ENCODE measurements at places on chromosomes 6 and 20.

DNA sequence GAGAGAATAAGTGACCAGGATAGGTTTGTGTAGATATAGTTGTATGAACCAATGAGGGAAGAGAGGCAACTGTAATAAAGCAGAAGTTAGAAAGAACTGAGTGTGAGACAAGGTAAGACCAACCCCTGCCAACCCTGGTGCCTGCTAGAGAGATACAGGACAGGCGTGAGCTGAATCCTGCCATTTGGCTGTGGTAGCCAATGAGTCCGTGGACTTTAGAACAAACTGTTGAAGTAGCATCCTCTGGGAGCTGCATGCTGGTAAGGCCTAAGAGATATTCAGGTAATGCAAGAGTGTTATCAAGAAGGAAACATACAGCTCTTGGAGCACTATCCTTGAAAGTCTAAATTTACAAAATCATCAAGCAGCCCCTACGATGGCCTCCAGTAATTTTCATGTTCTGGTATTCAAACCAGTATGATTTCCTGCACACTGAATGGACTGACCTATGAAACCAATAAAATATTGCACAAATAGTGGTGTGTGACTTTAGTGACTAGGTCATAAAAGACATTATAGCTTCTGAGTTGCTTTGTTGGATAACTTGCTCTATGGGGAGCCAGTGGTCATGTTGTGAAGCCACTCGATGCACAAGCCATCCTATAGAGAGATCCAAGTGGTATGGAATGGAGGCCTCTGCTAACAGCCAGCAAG, 24.0 kb downstream of the BTBD3 start:
- DNase-seq: no peak

- no peak for DNase-seq
Measured at GRCh38 chr6:6331393-6331792, 10.9 kb upstream of the F13A1 start.

DNA sequence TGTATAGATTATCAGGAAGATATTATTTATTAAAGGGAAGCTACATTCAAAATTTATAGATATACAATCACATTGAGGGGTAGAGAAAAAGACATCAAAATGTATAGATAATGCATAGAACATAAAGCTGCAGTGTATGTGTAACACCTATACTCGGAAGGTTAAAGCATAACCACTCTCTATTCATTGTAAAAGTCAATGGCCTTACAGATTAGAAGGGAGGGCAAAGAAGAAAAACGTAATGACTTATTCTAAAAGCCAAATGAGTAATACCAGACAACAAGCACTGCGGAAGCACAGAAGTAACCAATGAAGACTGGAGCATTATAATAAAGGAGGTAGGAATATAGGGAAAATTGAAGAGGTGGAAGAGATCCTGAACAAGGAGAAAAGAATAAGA, 11.3 kb downstream of the HBS1L start:
- peak; percentile 34 for DNase-seq

DNA sequence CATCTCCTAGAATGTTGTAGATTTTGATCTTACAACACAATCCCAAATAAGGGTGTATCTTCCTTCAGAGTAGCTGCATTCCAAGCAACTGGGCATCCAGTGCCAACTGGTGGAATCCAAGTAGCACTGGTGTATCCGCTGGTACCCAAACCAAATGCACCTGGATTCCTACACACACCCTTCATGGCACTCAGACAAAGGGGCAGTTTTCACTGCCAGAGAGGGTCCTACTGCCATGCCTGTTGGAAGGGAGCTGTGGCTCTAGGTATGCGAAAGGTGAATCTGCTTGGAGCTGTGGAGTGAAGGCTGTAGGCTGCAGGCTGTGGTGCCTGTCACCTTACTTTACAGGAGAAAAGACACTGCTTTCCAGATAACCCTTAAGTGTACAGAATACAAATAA, 17.0 kb upstream of the CLDN20 start:
- DNase-seq: no peak

GRCh38 chr6:114024746-114025145, 53.8 kb upstream of the HDAC2 start:
- no peak for DNase-seq

DNA sequence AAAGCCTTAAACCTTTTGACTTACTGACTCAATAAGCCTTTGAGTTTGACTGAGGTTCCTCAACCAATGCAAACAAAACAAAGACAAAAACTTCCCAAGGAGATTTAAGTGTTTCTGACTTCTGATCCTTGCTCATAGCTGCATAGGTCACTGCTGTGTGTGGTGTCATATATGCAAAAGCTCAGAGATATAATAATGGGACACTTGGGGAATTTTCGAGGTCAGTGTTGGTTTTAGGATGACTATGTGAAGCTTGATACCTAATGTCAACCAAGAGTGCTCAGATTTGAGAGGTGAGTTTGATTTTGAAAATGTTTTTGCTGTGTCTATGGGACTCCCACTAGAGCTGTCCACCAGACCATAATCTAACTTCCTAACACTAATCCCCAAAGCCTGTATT, 26.2 kb downstream of the ZKSCAN8 start:
- no peak for DNase-seq

- DNase-seq: no peak
Measured at GRCh38 chr20:2729791-2730190, 37.2 kb downstream of the EBF4 start.

GRCh38 chr20:44166008-44166407, 21.0 kb downstream of the JPH2 start:
- no peak for DNase-seq

- DNase-seq: peak; percentile 4
Measured at GRCh38 chr6:49551078-49551865, 804 bp downstream of the C6orf141 start.

- DNase-seq: no peak
Measured at GRCh38 chr20:36337886-36338285, 31.7 kb downstream of the DLGAP4 start.

DNA sequence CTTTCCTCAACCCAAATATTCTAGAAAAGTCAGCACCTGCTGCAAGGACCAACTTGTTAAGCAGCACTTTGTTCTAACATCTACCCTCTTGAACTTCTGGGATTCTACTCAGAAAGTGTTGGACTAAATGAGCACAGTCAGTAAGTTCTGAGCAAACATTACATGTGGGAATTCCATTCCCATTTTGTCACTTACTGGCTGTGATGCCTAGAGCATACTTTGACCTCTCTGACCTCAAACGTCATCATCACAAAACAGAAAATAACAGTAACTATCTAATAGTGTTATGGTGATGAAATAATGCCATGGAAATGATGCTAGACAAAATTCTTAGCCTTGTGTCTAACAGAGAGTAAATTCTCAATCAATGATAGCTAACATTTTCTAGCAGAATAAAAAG, 829.4 kb downstream of the EPHA7 start:
- DNase-seq: no peak

- DNase-seq: no peak
Measured at GRCh38 chr6:14957355-14958059, 288.4 kb upstream of the JARID2 start.

DNA sequence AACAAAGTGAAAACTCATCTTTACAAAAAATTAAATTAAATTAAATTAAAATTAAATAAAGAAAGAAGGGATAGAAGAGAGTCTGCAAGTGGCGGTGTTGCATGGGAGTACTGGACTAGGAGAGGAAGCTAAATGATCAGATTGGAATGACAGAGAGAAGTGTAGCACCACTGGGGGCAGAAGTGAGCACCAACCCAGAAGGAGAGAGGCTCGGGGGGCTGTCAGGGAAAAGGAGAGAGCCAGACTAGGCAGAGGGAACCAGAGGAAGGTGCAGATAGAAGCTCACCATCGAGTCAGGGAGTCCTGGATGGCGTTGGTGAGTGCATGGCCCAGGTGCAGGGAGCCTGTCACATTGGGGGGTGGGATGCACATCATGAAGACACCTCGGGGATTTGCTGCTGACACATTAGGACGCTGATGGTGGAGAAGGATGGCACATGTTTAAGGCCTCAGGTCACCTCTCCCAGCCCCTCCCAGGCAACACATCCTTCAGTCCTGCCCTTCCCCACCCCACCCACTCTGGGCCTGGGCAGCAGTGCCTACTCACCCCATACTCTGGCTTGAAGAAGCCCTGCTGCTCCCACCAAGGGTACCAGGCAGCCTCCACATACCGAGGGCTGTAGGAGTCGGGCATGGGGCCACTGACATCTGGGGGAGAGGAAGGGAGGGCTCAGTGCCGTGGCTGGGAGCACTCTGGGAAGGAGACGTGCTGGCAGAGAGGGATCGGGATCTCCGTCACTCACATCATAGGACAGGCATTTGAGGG, 4.0 kb downstream of the VARS1 start:
- DNase-seq: peak; percentile 48

DNA sequence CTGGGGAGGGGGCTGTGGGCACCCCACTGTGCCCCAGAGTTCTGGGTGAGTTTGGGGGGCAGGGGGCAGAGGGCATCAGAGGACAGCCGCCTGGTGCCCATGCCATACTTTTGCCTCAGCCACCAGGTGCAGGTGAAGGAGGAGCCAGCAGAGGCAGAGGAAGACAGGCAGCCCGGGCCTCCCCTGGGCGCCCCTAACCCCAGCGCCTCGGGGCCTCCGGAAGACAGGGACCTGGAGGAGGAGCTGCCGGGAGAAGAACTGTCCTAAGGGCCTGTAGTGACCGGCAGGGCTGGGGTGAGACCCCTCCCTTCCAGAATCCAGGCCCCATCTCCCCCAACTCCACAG, 39.6 kb upstream of the MDFI start:
- no peak for DNase-seq

- no peak for DNase-seq
Measured at GRCh38 chr6:129351807-129352206, 358.2 kb downstream of the ARHGAP18 start.

DNA sequence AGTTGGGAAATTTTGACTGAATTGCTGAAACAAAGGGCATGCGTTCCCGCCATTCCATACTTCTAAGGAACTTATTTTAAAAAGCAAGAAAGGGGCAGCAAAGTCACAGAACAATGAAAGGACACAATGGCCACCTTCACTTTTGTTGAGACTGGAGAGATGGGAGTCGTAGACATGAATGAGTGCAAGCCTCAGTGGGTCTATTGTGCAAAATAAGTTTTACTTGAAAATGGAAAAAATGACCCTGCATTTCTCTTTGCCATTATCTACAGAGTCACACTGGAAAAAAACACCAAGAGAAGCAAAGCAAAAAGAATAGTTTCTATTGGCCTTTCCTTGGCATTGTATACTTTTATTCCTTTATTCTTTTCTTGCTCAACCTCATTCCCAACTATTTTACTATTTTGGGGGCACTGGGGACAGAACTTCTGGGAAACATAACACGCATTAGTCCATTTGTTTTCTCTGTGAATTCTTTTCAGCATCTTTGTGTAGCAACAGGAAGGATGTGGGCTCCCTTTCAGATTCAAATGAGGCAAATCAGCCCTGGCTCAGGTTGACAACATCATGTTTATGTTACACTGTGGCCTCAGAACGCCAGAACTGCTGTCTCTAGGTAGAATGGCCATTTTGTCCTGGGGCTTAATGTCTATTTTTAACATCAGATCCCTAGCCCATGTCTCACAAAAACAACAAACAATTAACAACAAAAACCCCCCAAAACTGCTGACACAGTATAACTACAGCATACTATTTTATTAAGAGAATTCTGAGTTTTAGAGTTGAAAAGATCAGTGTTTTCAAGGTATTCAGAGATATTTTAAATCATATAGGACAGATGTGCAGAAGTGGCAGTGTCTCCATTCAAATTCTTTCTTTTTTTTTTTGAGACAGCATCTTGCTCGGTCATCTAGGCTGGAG, 122.2 kb downstream of the FYN start:
- peak; percentile 91 for DNase-seq

DNA sequence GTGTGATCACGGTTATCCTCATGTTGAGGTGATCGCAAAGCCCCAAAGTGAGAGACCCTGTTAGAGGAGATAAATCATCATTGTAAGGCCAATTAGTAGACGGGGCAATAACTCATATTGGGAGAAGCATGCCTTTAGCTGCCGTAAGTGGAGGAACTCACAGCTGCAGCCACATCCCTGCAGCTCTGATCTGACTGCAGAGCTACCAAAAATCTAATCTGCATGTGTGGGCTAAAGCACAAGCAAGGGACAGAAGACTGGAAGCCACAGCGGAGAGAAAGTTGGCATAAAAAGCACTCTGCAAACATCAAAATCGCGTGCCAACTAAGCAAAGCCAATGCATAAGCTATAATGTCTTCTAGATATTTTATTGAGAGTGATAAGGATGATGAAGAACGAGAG, 79.8 kb downstream of the TBC1D7 start:
- no peak for DNase-seq
